ENCODE measurements at places on chromosomes 11 and 22.

- peak; percentile 6 for DNase-seq
Observed at GRCh38 chr11:118791111-118791960, at the start of gene DDX6. Gene DDX6 (minus strand): TSS chr11:118791164. CDS start chr11:118786251, 4,913 bp downstream.

GRCh38 chr11:70933981-70934583, 318.3 kb downstream of the SHANK2 start:
- no peak for DNase-seq

GRCh38 chr11:64444838-64445441, 86.0 kb downstream of the RPS6KA4 start:
- no peak for DNase-seq

DNA sequence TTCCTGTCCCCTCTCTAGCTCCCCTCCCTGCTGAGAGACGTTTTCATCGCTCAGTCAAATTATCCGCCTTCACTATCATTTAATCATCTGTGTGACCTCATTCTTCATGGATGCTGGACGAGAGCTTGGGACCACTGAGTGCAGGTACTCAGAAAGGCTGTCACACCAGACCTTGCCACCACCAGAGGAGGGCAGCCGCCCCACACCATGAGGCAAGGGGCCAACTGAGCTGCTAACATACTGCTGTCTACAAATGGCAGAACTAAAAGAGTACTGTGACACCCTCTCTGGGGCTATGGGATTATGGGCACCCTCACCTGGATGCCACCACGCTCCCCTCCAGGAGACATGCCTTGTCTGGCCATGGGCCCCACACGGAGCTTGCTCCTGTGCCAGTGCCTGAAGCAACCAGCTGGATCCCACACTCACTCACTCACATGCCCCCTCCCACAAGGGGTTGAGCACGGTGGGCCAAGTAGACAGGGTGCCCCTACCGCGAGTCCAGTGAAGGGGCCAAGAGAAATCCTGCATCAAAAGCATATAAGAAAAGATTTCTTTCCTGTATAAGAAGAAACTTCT, 670.0 kb upstream of the CCDC90B start:
- no peak for DNase-seq

DNA sequence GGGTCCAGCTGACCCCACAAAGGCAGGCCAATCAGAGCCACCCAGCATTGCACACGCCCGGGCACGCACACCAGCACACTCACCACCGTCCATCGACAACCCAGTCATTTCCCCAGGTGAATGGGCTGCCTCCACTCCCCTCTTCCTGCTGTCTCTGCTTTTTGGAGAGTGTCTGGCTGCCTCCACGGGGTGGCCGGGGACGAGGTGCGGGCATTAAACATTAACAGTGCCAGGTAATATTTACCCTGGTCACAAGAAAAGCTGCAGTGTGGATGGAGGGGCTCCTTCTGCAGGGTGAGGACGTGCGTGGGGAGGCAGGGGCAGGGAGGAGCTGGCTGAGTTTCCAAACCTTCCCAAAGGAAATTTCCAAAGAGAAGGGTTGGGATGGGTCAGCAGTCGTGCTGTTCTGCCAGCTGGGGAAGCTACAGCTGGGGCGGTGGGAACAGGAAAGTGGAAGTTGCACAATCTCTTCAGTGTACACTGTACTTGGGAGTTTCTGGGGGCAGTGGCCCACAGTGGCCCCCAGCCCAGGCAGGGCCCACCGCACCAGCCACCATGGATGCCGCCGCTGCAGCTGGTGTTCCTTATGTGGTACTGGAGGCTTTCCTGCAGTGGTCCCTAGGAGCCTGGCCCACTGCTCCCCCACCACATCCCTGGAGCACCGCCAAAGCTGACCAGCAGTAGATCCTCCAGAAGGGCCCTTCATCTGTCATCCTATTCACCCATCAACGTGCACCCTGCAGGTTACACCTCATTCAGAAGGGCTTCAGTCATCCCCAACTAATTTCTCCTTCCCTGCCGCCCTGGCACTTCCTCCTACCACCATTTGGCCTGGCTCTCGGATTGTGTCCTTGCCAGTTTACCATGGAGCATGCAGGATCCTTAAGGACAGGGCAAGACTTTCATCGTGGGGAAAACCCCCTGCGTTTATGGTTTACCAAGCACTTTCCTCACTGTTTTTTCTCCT, at the start of gene FXYD2:
Gene FXYD2, minus strand, starts transcription at position 174 of the 967 bp plus-strand sequence. Its CDS starts 66 bp downstream, at position 108.
- DNase-seq, result no peak

DNA sequence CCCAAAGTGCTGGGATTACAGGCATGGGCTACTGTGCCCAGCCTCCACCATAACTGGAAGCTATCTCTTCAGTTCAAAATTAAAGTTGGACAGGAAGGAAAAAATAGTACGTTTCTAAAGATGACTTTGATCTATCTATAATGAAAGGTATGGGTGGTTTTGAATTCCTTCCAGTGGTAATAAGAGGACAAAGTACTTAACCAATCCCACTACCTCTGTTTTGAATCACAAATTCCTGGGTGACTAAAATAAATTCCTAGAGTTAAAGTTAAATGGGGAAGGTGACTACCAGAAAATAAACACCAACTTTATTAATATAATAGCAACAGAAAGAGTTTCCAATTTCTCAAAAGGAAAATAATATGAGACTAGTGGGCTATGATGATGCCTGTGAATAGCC, 9.1 kb downstream of the PHF5A start:
- DNase-seq, result no peak

GRCh38 chr11:134398079-134398444, 14.0 kb downstream of the B3GAT1 start:
- no peak for DNase-seq

DNA sequence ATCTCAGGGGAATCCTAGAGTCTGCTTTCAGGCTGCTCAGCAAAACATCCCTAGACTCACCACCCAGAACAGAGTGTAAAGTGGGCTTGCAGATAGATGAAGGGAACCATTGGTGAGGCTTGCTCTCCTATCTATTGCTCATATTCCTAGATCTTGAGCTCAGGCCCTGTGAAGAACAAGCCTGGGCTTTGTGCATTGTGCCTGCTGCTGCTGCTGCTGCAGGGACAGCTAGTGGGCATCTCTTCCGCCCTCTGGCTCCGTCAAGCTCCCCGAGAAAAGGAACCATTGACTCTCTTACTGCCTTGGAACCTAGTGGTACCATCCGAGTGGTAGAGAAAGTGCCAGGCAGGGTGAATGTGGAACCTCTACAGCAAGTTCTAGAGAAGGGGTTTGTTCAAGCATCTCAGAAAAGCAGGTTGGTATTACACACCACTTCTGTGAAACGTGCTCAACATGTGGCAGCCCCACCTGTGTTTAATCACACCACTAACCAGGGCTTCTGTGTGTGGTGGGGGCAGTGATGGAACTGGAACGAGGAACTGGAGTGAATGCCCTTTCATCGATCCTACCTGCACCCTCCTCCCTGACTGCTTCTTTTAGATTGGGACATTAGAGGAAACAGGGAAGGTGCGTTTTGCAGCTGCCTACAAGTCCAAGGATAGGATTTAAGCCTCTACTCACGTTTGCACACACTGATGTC, 4.4 kb downstream of the BACE1-AS start:
- DNase-seq, result no peak

GRCh38 chr11:10476927-10477689, 22.0 kb downstream of the AMPD3 start:
- no peak for DNase-seq

- DNase-seq, result no peak
Observed at GRCh38 chr11:129117595-129118350, 74.4 kb downstream of the ARHGAP32 start.

- DNase-seq, result no peak
Observed at GRCh38 chr11:134126217-134126822, 57.4 kb downstream of the JAM3 start.

GRCh38 chr22:27317971-27318428, 483.6 kb downstream of the MN1 start:
- no peak for DNase-seq

- no peak for DNase-seq
Observed at GRCh38 chr11:94725097-94725496, 43.1 kb upstream of the AMOTL1 start.

GRCh38 chr22:49705216-49705971, 122.3 kb downstream of the BRD1 start:
- no peak for DNase-seq

- no peak for DNase-seq
Observed at GRCh38 chr11:44327730-44328129, 17.8 kb upstream of the ALX4 start.

- no peak for DNase-seq
Observed at GRCh38 chr22:37844904-37845329, 783 bp upstream of the ANKRD54 start.

DNA sequence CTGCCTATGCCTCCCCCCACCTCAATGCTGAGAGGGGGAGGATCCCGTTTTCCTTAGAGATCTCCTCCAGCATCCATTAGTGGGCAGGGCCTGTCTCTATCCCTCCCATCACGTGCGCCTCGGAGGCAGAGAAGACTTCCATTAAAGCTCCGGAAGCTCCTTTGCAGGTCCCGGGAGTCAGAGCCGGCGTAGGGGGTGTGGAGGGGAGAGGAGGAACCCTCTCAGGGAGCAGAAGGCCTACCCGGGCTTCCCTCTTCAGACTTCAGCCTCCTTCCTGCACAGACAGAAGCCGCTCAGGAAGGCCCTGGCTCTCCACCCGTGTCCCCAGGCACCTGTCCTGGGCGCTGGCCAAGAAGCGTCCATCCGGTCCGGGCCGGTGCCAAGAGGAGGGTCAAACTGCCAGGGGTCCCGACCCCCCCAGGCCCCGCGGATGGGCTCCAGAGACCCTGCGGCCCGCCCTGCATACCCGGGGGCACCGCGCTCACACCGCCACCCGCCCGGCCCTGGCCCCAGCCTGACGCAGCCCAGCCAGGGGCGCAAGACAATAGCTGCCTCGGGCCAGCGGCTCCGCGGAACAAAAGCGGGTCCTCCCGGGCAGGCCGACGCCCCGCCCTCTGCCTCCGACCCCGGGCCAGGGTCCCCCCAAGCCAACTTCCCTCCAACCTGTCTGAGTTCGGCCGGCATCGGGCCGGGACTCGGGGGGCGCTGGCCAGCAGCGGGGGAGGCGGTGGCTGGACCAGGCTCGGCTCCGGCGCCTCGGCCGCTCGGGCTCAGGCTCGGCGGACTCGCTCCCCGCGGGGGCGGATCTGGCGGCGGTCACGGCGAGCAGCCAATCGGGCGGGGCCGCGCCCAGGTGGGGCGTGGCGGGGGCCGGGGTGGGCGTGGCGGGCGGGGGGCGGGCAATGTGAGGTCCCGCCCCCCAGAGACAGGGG, 29.9 kb downstream of the ARVCF start:
- no peak for DNase-seq

GRCh38 chr11:46913484-46913883, 4.9 kb downstream of the LRP4 start:
- no peak for DNase-seq

DNA sequence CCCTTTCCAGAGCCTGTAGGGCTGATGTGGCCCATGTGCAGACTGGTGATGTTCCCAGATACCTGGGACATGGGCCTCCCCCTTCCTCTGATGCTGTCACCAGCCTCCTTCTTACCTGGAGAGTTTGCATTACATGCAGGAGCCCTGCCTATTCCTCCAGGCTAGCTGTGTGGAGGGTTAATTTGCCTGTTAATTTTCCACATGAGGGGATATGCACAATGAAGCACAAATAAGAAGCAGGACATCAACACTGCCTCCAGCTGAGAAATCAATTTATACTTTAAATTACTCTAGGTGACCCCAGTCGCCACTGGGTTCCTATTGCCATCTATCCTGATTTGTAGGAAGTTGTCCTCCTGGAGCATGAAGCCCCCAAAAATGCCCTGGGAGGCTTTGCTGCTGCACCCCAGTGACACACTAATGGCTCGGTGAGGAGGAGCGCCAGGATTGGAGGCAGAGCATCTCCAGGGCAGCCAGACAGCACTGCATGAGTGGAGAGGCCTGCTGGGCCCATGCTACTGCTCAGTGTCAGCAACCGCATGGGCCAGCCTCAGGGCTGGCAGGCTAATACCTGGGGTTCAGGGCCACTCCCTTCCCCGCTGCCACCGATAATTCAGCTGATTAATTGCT, 101.6 kb upstream of the USP47 start:
- DNase-seq, result no peak

DNA sequence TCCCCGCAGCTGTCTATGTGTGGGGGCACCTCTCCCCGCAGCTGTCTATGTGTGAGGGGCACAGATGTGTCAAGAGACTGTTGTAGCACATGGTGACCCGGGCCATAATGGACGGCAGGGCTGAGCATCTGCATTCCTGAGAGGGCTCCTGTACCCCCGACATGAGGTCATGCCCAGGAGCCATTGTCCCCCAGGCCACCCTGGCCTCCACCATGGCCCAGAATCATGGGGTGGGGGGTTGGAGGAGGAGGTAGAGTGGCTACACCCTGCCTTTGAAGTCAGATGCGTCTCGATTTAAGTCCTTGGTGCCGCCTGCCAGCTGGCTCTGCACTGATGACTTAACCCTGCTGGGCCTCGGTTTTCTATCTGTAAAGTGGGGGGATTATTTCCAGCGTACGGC, 49.1 kb downstream of the ARHGAP8 start:
- DNase-seq, result no peak

- no peak for DNase-seq
Observed at GRCh38 chr11:48098024-48098423, 117.7 kb downstream of the PTPRJ start.

- no peak for DNase-seq
Observed at GRCh38 chr11:82733444-82734119, at the start of gene FAM181B. Gene FAM181B (minus strand): TSS chr11:82733864. CDS start chr11:82733729, 135 bp downstream.

GRCh38 chr11:116312570-116313391, 460.0 kb downstream of the BUD13 start:
- DNase-seq, result no peak

DNA sequence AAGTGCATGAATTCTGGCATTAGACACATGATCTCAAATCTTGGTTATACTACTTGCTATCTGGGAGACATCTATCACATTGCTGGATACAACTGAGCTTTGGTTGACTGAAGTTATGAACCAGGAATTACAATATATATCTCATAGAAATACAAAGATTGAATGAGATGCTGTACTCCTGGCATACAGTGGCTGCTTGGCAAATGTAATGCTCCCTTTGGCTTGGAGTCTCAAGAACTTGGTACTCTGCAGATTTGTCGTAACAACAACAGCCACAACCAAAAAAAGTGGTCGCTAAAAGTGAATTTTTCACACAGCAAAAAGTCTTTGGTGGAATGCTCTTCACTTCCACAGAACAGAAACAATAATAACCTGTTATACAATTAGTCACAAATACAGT, 1082.6 kb downstream of the DLG2 start:
- no peak for DNase-seq

- DNase-seq, result no peak
Observed at GRCh38 chr11:102422817-102423712, 29.5 kb downstream of the TMEM123 start.

DNA sequence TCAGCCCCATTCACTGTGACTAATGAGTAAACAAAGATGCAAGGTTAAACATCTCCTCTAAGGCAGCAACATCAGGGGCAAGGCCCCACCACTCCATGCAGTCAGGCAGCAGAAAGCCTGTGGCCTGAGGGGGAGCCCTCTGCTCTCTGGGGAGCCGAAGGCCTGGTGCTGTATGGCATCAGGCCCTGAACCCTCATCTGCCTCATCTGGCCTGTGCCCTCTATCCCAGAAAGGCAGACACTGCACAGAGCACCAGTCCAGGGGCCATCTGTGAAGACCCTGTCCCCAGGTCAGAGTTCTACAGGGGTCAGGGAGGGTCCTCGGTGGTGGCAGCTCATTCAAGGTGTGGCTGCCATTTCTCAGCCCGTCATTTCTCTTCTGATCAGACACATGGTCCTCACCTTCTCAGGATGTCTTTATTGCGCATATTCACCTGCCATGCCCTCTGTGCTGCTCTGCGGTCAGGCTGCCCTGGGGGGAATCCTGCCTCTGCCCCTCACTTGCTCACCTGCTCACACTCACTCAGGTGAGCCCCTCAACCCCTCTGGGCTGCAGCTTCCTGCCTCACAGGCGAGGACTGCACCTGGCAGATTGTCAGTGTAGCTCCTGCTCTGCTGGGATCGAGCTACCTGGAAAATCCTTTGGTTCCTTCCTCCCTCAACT, 103.1 kb upstream of the PITPNB start:
- DNase-seq, result no peak
